ENCODE measurements at places on chromosomes 16 and 17.

- no peak for DNase-seq
Observed at GRCh38 chr17:83177611-83178532, 98.5 kb downstream of the METRNL start.

- no peak for DNase-seq
Observed at GRCh38 chr16:53626161-53626560, 77.5 kb downstream of the RPGRIP1L start.

GRCh38 chr16:69763599-69763942, 1.4 kb downstream of the WWP2 start:
- no peak for DNase-seq

DNA sequence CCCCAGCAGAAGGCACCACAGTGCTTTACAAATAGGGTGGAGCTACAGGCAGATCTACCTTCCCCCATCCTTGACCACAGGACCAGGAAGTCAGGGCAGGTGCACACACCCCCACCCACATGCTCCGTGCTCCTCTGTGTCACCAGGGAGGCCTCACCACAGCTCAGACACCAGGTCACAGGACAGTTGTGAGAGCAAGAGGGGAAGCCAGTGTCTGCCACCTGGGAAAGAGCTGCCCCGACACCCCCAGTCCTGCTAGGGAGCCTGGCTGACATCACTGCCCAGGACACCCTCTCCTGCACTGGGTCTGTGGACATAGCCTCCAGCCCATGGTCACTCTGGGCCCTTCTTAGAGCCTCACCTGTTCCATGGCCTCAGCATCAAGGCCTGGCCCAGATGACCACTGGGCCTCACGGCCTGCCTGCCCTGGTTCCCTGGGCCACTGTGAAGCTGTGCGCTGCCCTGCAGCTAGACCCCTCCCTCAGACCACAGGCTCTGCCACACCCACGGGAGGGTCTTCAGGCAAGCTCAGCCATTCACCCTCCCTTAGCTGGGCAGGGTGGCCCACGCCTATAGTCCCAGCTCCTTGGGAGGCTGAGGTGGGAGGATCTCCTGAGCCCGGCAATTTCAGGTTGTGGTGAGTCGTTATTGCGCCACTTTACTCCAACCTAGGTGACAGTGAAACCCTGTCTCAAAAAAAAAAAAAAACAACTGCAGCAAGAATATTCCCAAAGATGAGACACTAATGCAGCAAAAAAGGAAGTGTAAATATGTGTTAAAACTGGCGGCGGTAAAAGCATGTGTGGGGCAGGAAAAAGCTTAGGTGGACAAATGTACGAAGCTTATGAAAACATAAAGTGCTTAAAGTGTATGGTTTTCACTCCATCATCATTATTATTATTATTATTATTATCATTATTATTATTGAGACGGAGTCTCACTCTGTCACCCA, 14.2 kb downstream of the POLR3K start:
- DNase-seq: no peak
